ENCODE measurements at places on chromosomes 16 and 17.

- no peak for DNase-seq
Observed at GRCh38 chr16:49738832-49739231, 117.1 kb downstream of the ZNF423 start.

DNA sequence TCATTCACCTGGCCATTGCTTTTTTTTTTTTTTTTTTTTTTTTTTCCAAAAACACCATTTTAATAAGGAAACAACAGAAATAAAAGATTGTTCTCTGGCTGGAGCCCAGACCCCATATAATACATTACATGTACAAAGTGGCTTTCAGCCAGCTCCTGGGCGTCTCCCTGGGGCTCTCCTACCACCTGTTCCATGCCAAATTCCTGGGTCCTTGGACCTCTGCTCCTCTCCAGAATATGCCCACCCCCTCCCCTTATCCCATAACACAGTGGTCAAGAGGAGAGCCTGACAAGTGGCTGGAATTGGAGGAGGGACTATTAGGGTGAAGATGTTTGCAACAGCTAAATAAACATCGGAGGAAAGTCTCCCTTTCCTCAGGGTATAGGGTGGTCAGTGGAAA is 3.6 kb upstream of the PHF12 start:
- no peak for DNase-seq

GRCh38 chr17:29918922-29919856 is 10.8 kb downstream of the SSH2 start:
- DNase-seq: no peak

GRCh38 chr17:38746849-38747462 is 1.2 kb downstream of the PCGF2 start:
- DNase-seq: no peak

GRCh38 chr16:77068402-77068801 is 122.6 kb upstream of the MON1B start:
- DNase-seq: no peak

DNA sequence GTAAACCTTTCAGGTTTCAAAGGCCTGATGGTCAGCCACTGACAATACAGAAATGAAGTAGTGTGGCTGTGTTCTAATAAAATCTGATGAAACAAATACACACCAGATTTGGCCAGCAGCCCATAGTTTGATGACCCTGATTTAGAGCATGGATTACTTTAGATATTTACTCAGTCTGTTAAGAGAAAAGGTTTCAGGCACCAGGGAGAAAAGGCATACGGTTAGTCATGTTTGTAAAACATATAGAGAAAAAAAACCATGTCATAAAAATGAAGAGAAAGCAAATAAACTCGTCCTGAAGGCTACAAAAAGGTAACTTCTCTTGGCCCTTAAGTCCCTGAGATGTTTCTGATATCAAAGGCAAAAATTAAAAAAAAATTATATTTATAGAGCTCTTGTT is 112.1 kb downstream of the ADAMTS18 start:
- peak; percentile 7 for DNase-seq

DNA sequence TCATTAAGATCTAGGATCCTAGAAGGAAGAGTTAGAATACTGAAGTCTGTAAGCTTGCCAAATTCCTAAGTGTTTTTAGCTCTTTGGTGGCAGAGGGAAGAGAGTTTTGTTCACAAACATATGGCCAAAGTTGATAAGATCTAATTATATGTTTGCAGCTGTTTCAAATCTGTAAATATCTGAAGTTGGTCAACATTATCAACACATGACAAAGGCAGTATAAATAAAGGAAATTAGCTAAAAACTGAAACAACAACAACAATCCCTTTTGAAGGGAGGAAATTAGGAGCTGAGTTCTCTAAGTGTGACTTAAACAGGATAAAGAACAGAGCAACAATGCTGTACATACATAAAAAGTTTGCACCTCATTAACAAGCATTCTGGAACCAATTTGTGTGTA is 208.7 kb downstream of the KCNJ2 start:
- DNase-seq: no peak

DNA sequence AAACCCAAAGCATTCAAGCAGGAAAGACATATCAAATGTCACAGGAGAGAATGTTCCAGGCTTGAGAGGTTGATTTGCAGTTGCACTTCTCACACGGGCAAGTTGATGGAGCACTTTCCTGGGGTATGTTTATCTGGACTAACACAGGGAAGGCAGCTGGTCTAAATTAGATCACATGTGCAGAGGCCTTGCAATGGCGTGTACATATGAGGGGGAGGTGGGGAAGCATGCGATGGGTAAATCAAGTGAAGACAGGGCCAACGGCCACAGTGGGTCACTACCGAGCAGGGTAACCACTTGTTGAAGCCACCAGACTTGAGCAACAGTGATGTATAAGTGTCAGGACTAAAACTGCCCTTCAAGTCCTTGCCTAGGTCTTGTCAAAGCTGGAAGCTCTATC is 156.6 kb upstream of the MAF start:
- no peak for DNase-seq

DNA sequence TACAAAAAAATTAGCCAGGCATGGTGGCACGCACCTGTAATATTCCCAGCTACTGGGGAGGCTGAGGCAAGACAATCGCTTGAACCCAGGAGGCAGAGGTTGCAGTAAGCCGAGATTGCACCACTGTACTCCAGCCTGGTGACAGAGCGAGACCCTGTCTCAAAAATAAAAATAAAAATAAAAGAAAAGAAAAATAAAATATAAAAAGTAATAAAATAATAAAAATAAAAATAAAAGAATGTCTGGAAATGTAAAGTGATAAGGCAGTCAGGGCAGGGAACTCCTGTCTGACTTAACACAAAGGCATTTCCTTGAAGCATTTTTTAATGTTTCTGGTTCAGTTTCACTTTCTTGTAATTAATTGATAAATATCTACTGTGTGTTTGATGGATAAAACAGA is 34.7 kb upstream of the DNAJA2 start:
- no peak for DNase-seq

GRCh38 chr17:31052187-31052889 is 42.4 kb upstream of the NF1 start:
- peak; percentile 16 for DNase-seq

GRCh38 chr16:56268799-56269198 is 77.5 kb downstream of the GNAO1 start:
- DNase-seq: no peak

GRCh38 chr17:7144213-7144612 is 29.6 kb upstream of the ASGR2 start:
- no peak for DNase-seq

GRCh38 chr16:9279291-9280068 is 188.0 kb downstream of the HAPSTR1 start:
- DNase-seq: no peak

DNA sequence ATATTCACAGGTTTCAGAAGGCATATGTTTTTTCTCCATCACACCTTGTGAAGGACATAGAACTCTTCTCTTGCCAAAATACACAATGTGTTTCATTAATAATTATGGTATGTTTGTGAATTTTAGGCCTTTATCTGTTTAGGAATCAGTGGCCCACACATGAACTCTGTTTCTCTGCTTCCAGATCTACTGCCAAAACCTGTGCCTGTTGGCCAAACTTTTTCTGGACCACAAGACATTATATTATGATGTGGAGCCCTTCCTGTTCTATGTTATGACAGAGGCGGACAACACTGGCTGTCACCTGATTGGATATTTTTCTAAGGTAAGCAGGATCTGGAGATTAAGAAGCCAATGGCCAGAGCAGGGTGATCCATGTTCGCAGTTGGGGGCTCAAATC is 26.4 kb downstream of the TAC4 start:
- no peak for DNase-seq

GRCh38 chr16:20839504-20839903 is 33.2 kb downstream of the REXO5 start:
- DNase-seq: no peak

DNA sequence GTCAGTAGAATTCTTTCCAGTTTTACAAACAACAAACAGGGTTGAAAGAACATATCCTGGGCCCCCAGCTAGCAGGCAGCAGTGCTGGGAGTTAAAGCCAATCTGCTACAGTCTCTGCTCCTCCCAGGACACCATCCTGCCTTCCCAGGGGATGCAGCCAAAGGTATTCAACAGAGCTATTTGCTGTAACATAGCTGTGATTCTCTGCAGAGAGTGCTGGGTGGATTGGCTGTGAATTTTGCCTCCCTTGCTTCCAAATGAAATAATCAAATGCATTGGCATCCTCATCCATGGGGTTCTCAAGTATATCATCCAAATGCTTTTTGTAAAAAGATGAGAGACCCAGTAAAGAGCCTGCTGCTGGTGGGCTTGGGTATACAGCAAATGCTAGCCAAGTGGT is 124.3 kb downstream of the NPIPB5 start:
- DNase-seq: no peak

GRCh38 chr17:67663457-67663856 is 54.3 kb upstream of the NOL11 start:
- no peak for DNase-seq

- no peak for DNase-seq
Observed at GRCh38 chr17:45783593-45784292, 377 bp upstream of the CRHR1 start.

DNA sequence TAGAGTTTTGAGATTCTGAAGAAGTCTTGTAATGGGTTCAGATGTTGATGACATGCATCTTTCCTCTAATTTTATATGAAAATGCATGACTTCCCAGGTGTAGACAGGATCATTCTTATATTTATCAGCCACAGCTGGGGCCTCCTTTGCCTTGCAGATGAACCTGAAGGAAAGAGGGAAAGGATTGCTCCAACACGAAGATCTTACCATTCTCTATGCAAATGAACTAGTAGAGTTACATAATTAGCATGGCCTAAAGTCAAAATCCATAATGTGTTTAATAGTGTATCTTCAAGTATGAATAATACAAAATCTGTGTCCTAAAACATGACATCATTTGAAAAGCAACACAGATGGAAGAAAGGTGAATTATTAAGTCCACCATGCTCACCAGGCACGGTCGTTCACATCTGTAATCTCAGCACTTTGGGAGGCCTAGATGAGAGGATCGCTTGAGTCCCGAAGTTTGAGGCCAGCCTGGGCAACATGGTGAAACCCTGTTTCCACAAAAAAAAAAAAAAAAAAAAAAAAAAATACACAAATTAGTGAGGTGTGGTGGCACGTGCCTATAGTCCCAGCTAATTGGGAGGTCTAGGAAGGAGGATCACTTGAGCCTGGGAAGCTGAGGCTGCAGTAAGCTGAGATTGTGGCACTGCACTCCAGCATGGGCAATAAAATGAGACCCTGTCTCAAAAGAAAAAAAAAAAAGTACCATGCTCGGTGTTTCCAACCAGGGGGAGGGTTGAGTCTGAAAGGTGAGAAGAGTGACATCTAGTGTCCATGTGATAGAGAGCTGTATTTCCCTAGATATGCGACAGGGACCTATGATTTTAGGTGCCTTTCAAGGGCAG is 6.3 kb downstream of the VWA3A start:
- DNase-seq: no peak

GRCh38 chr17:30363715-30364202 is 15.0 kb upstream of the CPD start:
- DNase-seq: no peak

DNA sequence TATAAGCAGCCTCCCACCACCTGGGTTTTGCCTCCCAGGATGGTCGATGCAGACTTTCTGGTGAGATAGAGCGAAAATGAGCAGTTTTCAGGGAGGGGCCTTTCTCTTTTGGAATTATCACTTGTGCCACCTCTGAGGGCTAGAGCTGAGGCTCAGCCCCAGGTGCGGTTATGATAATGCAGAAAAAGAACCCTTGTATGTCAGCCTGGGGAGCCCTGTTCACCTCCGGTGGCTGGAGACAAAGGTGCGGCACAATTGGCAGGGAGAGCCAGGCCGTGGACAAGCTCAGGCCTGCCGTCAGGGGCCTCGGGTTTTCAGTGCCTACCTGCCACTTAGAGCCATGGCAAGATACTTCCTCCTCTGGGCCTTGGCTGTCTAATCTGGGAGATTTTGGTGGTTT is 4.4 kb downstream of the SCPEP1 start:
- DNase-seq: no peak

DNA sequence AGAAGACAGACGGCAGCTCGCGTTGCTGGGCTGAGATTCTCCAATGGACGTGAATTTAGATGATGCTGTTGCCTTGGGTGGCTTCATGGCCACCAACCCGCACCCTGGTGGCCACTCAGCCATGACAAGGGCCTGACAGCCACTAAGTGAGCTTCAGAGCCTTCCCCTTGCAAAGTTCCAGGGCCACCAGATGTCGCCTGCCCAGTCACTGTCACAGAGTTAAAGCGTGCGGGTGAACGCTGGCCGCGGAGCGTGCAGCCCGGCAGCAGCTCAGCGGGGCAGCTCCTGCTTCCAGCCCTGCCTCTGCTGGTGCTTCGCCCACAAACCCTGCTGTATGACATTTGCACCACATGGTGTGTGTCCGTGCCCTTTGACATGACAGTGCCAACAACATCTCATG is 13.3 kb upstream of the KREMEN2 start:
- no peak for DNase-seq

DNA sequence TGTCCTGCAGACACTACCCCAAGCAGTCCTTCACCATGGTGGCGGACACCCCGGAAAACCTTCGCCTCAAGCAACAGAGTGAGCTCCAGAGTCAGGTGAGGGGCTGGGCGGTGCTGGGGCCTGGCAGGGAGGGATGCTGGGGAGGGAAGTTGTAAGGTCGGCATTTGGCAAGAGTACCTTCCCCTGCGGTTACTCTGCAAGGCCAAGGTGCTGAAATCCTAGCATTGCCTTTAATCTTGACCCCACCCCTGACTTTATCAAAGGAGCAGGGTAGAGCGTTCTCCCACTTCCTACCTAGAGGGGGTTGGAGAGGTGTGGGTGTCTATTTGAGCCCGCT is 20.5 kb downstream of the LASP1 start:
- DNase-seq: no peak

DNA sequence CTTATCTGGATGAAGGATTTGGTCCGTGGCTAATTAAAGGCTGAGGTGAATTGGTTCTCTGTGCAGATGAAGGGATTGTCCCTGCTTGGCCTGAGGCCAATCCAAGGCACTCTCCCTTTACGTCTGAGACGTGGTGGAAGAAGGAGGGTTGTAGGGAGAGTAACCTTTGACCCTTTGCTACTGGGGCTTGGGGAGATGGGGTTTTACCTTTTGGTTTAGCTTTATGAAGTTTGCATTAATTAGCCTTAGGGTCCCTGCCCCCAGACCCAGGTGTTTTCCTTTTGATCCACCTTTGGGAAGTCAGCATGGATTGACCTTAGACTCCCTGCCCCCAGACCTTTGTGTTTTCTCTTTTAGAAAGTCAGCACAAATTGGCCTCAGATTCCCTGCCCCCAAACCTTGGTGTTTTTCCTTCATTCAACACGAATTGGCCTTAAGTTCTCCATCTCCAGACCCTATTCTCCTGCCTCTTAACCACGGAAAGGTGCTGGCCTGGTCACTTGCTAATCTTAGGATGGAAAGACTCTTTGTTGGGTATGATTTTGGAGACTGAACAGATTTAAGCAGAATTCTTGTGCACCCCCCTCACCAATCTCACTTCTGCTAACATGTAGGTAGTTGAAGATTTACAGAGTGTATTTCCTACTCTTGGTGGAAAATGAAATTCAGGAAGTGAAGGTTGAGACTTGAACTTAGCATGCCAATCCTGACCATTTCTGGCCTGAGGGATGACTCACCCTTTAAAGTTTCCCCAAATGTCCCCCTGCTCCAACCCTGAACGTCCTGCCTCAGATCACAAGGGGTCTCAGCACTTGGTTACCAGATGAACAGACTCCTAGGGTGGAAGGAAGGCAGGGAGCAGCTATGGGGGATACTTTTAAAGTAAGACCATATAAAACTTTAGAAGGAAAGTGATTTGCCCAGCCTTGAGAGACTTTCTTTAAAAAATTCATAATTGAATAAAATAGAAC is 23.1 kb upstream of the MMD start:
- DNase-seq: no peak

All from body of pancreas (tissue), 4 donors.